ENCODE measurements at places on chromosomes 12 and 14. TPM values are rescaled to one million over a fixed set of nuclear protein-coding genes. Genes with fewer than 3 reads are reported as not detected.

The MAP4K5 gene
- total RNA-seq = 27.1 TPM

The GDF11 gene
- total RNA-seq = 3.1 TPM

The FOXA1 gene
- total RNA-seq = not detected

The SOX5 gene
- 6.3 TPM for total RNA-seq

The GLIPR1L1 gene
- total RNA-seq = not detected

The SLCO1A2 gene
- total RNA-seq = not detected

The BDKRB2 gene
- total RNA-seq = 2.6 TPM

The GNB3 gene
- total RNA-seq = 3.7 TPM

The TMPRSS12 gene
- total RNA-seq = not detected

The OR6S1 gene
- total RNA-seq = not detected

The SERPINA1 gene
- 3.7 TPM for total RNA-seq

The AKAP3 gene
- total RNA-seq = 1.0 TPM

The CTSG gene
- 0.52 TPM for total RNA-seq

The JDP2 gene
- total RNA-seq = 24.5 TPM

The CIROP gene
- total RNA-seq = not detected

The GPD1 gene
- total RNA-seq = 104 TPM

The TSPAN19 gene
- total RNA-seq = not detected

The LRRC9 gene
- total RNA-seq = not detected

The TSPAN8 gene
- total RNA-seq = 3.7 TPM

The GARIN6 gene
- not detected for total RNA-seq

The DAO gene
- not detected for total RNA-seq

The SIX1 gene
- total RNA-seq = 45.4 TPM

The ADCY4 gene
- 9.9 TPM for total RNA-seq

The OTOGL gene
- 0.52 TPM for total RNA-seq

The LIN52 gene
- total RNA-seq = 11.5 TPM

The DLK1 gene
- total RNA-seq = 283 TPM

The MEG3 gene
- 587 TPM for total RNA-seq

The MYH6 gene
- total RNA-seq = 2.1 TPM

The CLECL1 gene
- total RNA-seq = not detected

The HAL gene
- 0.52 TPM for total RNA-seq

The MANSC1 gene
- total RNA-seq = 1.6 TPM

The TRHDE gene
- total RNA-seq = 6.8 TPM

The HOXC6 gene
- 2.6 TPM for total RNA-seq
